ENCODE measurements at places on chromosomes 7 and 10.

GRCh38 chr7:109126404-109127050, 556.9 kb downstream of the DNAJB9 start:
- H3K27me3 ChIP-seq = no peaks in the 10 kb centered on the region
- no peaks in the 10 kb centered on the region for H3K36me3 ChIP-seq
- H3K27ac ChIP-seq = no peak overlapping the region
- no peak for DNase-seq

DNA sequence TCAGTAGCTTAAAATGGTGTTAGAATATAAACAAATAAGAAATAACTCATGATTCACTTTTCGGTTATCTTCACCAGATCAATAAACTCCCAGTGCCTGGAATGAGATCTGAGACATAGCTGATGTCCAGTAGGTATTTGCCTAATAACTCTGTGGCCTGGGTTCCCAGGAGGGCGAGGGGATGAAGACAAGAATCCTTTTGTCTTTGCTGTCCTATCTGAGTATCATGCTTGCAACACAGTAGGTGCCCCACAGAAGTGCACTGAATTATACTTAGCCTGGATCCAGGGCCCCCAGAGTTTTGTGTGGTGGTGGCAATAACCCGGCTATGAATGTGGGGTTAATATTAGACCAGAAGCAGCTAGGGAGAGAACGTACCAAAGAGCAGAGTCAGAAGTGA, 350.1 kb upstream of the AOAH start:
- no peaks in the 10 kb centered on the region for H3K27me3 ChIP-seq
- H3K27ac ChIP-seq = no peak overlapping the region
- H3K4me1 ChIP-seq = no peaks in the 10 kb centered on the region
- H3K4me3 ChIP-seq = no peak overlapping the region

DNA sequence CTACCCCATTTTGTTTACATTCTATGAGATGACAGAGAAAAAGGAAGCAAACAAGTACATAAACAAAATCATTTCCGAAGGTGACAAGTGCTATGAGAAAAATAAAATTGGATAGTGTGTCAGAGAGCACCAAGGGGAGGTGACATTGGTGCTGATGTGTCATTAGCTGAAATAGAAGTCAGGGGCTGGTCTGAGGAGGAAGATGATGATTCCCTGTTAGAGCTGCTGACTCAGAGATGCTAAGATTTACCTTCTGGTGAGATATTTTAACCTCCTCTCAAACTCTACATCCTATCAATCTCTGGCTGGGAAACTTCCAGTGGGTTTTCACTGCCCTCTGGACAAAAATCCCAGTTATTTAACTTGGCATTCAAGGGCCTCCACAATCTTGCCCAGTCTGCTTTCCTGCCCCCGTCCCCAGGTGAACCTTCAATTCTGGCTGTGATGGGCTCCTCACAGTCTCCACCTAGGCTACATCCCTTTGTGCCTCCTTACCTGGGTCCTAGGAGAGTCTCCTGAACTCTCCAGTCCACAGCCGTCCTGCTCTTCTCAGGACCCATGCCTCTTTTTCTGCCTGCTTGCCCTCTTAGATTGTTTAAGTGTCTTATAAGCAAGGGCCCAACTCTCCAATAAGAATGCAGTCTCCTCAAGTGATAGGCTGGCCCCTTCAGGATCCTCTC, 26.6 kb downstream of the DUSP5 start:
- no peaks in the 10 kb centered on the region for H3K36me3 ChIP-seq
- peaks cover 10% of the 10 kb centered on the region for H3K27me3 ChIP-seq
- no peak overlapping the region for H3K27ac ChIP-seq
- no peak for DNase-seq

DNA sequence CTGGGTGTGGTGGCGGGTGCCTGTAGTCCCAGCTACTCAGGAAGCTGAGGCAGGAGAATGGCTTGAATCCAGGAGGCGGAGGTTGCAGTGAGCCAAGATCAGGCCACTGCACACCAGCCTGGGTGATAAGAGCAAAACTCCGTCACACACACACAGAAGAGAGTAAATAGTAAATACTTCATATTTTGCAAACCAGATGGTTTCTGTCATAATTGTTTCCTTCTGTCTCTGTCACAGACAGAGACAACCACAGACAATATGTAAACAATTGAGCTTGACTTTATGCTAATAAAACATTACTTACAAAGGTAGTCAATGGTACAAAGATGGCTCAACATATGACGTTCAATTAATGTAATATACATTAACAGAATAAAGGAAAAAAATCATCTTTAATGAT, 83.7 kb downstream of the JMJD1C start:
- H3K4me3 ChIP-seq = no peak overlapping the region
- no peaks in the 10 kb centered on the region for H3K36me3 ChIP-seq
- H3K4me1 ChIP-seq = no peaks in the 10 kb centered on the region
- no peak overlapping the region for H3K27ac ChIP-seq
- no peak for DNase-seq

- H3K27me3 ChIP-seq = peaks cover 37% of the 10 kb centered on the region
- no peaks in the 10 kb centered on the region for H3K36me3 ChIP-seq
- H3K4me1 ChIP-seq = no peaks in the 10 kb centered on the region
- H3K4me3 ChIP-seq = no peak overlapping the region
Observed at GRCh38 chr10:100781145-100781665, 35.8 kb downstream of the PAX2 start.

DNA sequence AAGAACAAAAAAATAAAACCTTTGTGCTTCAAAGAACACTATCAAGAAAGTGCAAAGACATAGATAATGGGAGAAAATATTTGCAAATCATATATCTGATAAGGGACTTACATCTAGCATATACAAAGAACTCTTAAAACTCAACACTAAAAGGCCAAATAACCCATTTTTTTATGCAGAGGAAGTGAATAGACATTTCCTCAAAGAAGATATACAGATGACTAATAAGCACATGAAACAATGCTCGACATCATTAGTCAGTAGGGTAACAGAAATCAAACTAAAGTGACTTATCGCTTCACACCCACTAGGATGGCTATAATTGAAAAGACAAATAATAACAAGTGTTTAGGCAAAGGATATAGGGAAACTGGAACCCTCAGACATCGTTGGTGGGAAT, 78.0 kb downstream of the MALSU1 start:
- H3K27me3 ChIP-seq = no peaks in the 10 kb centered on the region
- no peak for DNase-seq
- H3K4me3 ChIP-seq = no peak overlapping the region
- H3K36me3 ChIP-seq = peaks cover 2% of the 10 kb centered on the region

DNA sequence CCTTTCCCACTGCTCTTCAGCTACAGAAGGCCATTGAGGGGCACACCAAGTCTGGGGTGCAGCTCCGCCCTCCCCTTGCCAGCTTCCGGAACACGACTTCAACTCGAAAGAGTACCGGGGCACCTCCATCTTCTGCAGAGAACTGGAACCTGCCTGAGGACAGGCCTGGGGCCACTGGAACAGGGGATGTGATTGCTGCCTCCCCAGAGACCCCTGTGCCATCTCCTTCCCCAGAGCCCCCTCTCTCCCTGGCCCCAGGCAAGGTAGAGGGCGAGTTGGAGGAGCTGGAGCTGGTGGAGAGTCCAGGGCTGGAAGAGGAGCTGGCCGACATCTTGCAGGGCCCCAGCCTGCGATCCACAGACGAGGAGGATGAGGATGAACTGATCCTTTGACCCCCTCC, 10.9 kb downstream of the FAM131B start:
- H3K27ac ChIP-seq = no peak overlapping the region
- peaks cover 2% of the 10 kb centered on the region for H3K27me3 ChIP-seq

- H3K27ac ChIP-seq = no peak overlapping the region
- peak; percentile 24 for DNase-seq
- H3K4me1 ChIP-seq = peaks cover 2% of the 10 kb centered on the region
- H3K4me3 ChIP-seq = no peak overlapping the region
Observed at GRCh38 chr7:87874066-87874465, 2.1 kb downstream of the SLC25A40 start.

DNA sequence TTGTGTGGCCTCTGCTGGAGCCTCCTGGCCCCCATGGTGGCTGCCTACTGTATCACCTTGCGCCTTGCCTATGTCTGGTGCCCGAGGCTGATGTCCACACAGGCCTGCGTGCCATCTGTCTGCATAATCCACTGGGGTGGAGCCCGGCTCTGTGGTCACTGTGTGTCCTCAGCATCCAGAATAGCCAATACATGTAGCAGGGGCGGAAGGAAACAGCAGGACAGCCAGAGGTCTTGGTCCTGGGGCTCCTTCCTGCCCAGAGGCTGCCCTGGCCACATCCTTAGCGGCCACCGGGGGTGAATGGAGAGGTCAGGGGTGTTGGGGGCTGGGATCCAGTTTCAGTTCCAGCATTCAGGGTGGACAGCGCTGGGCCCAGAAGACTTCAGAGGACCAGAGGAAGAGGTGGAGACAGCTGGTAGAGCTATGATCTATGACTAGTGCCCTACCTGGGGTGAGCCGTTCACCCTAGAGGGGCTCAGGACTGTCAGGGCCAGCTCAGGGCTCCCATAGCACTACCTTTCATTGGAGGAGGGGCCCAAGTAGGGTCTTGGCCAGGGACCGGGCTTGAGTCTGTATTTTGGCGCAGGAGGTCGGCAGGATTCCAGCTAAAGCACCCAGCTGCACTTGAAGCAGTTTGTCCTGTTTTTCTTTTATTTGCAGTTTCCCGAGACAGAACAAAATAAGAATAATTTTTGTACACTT, 15.9 kb downstream of the YKT6 start:
- peak; percentile 58 for DNase-seq
- H3K4me3 ChIP-seq = no peak overlapping the region
- H3K27ac ChIP-seq = peak overlapping the region; percentile 62
- H3K4me1 ChIP-seq = peaks cover 62% of the 10 kb centered on the region
- H3K27me3 ChIP-seq = peaks cover 2% of the 10 kb centered on the region

DNA sequence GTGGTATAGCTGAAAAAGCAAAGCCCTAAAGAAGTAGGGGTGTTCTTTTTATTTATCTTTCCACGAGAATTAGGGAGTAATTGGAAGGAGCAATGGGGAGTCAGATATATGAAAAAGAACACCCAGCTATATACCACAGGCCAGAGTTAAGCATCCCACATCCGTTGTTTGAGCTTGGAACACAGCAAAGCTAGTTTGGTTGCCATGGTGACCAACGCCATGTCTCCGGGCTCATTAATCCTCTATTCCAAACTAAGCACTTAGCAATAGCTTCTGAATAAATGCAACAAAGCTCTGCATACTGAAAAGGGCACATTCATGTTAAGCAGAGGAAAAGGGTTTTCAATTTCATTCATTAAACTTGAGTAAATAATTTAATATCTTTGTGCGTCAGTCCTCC, 23.5 kb downstream of the ASB4 start:
- no peak overlapping the region for H3K27ac ChIP-seq
- H3K4me1 ChIP-seq = no peaks in the 10 kb centered on the region
- no peaks in the 10 kb centered on the region for H3K36me3 ChIP-seq
- H3K4me3 ChIP-seq = no peak overlapping the region
- no peaks in the 10 kb centered on the region for H3K27me3 ChIP-seq

- H3K36me3 ChIP-seq = no peaks in the 10 kb centered on the region
- peaks cover 25% of the 10 kb centered on the region for H3K27me3 ChIP-seq
- peaks cover 10% of the 10 kb centered on the region for H3K4me1 ChIP-seq
- H3K27ac ChIP-seq = no peak overlapping the region
Observed at GRCh38 chr10:97788552-97789442, 17.0 kb upstream of the SFRP5 start.

DNA sequence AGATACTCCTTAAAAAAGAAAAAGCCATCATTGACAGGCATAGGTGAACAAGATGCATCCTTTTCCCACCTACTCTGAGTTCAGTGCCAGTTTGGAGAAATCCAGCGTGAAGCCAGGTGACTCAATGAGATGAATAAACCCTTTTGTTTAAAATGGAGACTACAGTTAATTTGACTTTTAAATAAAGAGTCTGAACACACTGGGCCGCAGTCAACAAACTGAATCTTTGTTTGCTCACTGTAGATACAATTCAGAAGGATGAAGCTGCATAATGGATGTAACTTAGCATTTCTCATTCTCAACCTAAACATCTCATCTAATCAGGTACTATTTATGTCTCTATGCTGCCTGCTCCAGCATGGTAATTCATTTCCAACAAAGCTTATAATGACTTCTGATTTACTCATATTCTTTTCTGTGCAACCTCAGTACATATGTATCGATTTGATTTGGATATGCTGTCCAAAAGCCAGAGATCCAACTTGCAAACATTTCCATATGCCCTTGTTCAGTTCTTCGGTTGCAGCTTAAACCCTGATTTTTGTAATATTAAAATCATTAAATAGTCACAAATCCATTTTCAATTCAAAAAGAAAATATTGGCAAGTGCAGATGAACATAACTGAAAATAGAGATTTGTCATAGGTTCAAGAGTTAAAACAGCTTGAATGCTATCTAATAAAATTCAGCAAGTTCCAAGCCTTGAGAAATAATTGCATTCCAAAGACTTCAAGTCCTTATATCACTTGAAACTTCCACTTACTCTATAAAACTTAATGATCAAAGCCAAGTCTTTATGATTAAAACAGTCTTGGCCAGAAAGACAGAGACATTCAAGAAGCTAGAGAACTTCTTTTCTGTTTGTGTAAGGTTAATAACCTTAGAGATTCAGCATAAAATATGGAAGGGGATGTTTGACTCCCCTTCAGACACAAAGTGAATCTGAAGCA, 67.8 kb downstream of the CPVL start:
- DNase-seq = peak; percentile 66
- no peak overlapping the region for H3K27ac ChIP-seq
- no peak overlapping the region for H3K4me3 ChIP-seq
- H3K36me3 ChIP-seq = no peaks in the 10 kb centered on the region

- H3K4me1 ChIP-seq = peaks cover 11% of the 10 kb centered on the region
- peaks cover 3% of the 10 kb centered on the region for H3K36me3 ChIP-seq
- peak; percentile 59 for DNase-seq
- no peak overlapping the region for H3K27ac ChIP-seq
- no peaks in the 10 kb centered on the region for H3K27me3 ChIP-seq
Observed at GRCh38 chr10:98170249-98171117, 36.0 kb downstream of the R3HCC1L start.

DNA sequence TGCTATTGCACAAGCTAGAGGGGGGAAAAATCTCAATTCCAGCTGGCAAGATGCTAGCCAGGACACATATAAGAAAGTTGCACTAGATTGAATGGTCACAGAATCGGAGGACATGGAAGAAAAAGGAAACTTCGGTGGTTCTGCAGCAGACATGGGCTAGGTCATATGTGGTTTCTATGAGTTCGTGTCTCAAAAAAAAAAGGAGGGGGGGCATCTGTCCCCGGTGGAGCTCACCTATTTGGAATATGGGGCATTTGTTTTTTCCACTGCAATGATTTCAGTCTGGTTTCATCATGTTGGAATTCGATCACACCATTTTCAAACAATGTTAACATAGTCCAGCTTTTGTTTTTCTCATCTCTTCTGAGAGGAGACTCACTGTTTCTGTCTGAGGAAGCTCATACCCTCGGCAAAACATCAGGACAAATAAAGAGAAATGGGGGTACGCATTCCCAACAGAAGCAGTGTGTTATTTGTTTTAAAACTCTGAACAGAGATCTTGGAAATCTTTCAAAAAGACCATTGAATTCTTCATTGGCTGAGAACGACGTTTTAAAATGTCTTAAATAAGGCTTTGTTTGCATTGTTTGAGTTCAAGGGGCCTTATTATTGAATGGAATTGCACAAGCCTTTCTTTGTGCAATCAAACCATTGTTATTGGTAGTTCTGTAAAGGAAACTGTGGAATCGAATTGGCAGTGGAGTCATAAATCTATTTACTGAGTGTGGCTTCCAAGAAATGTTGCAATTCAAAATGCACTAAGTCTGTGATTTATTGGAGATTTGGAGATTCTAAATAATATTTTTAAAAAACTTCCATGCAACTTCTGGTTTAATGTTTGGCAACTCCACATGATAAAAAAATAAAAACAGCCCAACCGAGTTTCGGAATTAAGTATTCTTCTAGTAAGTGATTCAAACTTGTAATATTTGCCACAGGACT, 173.2 kb downstream of the RTKN2 start:
- no peak overlapping the region for H3K4me3 ChIP-seq
- peak; percentile 91 for DNase-seq
- H3K27ac ChIP-seq = peak overlapping the region; percentile 84

GRCh38 chr7:3439333-3440030, 138.4 kb downstream of the SDK1 start:
- peak; percentile 36 for DNase-seq
- H3K27ac ChIP-seq = no peak overlapping the region
- H3K36me3 ChIP-seq = no peaks in the 10 kb centered on the region
